ENCODE measurements at places on chromosomes 11 and 22.

- DNase-seq: no peak
Observed at GRCh38 chr11:59062602-59063529, 23.2 kb upstream of the GLYATL1B start.

DNA sequence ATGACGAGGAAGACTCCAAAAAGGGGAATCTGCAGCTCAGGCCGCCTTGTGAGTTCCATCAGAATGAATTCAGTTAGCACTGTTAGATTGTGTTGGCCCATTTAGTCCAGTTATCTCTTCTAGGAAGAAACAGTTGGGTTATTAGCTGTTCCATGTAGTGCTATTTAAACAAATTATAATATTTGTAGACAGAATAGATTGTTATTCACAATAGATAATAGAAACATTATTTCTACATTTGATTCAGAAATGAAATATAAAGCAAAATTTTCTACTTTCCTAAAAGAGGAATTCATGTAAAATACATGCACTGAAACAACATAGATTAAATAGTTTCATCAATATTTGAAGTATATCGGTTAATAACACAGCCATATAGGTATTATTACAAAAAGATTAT, at the start of gene OR8K5:
Gene OR8K5 (minus strand): TSS at position 101 of the 400 bp plus-strand sequence. CDS start 0 bp downstream, at position 101.
- DNase-seq: no peak

DNA sequence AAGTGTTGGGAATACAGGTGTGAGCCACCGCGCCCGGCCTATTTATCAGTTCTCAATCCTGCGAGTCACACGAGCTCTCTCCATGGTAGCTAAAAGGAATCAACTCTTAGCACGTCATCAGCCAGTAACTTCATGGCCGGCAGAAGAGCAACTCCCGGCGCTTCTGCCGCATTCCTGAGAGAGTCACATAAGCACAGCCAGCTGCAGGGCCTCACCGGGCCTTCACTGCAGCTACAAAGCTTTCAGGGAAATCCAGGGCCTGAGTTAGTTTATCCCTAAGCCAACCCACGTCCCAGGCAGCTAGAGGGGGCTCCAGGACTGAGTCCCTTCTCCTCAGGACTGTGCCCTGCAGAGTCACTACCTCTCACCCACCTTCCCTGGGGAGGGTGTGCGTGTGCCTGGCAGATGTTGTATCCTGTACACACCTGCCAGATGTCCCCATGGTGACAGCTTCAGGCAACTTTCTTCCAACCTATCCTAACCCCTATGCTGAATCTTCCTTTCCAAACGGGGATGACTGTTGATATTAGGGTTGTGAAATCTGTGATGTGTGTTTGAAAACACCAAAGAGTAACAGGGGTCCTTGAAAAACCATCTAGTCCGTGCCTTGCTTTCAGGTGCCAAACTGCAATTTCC, 45.9 kb upstream of the ARFGAP3 start:
- DNase-seq: no peak

GRCh38 chr22:37197451-37198257, 9.6 kb upstream of the C1QTNF6 start:
- DNase-seq: no peak

- no peak for DNase-seq
Observed at GRCh38 chr11:35558513-35558912, 33.1 kb upstream of the PAMR1 start.

- no peak for DNase-seq
Observed at GRCh38 chr11:33500332-33500731, 200.3 kb downstream of the C11orf91 start.

DNA sequence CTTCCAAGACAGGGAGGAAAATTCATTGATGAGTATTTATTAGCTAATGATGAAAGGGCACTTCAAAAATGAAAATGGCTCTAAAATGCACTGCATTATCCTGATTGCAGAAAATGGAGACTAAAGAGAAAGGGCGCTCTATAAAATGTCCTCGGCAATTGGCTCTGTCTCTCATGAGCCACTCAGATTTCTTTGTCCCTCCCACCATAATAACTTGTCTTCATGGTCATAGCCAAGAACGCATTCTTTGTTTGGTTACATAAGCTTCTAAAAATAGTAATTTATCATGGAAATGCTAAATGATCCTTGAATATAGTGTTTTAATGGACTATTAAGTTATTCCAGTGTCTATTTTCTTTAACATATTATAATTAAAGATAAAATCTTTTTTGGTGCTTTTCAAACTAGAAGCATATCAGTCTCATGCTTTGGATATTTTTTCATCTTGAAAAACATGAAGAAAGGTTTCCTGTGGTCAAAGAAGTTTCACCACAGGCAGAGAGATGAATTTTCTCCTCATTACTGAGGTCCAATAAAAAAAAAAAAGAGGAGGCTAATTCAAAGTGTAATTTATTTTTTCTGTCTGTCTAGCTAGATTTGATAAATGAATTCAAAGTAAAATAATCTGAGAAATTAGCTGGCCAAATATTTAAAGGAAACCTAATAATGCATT, 238.1 kb upstream of the BLID start:
- no peak for DNase-seq

- DNase-seq: no peak
Observed at GRCh38 chr11:120686516-120686915, 175.0 kb downstream of the GRIK4 start.

DNA sequence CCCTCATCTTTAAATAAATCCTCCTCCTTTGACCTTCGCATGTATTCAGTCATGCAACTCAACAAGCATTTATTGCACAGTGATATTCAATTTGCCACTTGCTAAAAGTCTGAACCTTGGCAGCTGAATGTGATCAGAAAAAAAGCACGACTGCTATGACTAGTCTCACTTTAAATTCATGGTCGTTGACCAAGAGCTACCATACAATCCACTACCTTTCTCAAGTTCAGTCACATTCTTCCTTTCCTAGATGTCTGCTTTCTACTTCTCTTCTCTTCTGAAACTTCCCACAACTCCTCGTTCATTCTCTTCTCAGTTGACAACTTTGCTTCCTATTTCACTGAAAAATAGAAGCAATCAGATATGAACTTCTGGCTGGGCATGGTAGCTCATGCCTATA, 2.0 kb upstream of the SAA1 start:
- no peak for DNase-seq

DNA sequence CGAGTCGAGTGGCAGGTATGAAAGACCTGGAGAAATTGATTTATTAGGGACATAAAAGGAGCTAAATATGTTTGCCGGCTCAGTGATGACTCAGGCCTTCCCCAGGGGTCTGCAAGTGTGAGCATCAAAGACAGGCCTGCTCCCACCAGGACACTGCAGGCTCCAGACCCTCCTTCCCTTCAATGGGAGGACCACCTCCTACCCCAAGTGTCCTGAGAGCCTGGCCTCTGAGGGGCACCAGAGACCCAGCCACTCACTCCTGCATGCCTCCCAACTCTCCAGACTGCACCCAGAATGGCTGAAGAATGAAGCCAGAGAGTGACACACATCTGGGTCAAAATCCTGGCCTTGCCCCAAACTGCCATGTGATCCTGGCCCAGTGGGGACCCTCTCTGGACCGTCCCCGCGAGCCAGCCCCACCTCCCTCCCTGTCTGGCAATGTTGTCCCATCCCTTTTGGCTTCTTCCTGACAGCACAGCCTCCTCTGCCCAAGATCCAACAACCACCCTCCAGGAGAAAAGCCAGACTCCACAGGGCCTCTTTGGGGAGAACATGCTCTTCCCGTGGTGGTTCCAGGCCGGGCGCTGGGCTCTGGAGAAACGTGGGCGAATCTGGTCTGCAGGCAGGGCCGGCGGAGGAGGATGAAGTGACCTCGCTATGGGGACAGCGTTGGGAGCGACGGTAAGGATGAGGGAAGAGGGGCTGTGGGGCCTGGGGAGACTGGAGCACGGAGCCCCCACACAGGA, 36.2 kb downstream of the CYTH4 start:
- DNase-seq: no peak

DNA sequence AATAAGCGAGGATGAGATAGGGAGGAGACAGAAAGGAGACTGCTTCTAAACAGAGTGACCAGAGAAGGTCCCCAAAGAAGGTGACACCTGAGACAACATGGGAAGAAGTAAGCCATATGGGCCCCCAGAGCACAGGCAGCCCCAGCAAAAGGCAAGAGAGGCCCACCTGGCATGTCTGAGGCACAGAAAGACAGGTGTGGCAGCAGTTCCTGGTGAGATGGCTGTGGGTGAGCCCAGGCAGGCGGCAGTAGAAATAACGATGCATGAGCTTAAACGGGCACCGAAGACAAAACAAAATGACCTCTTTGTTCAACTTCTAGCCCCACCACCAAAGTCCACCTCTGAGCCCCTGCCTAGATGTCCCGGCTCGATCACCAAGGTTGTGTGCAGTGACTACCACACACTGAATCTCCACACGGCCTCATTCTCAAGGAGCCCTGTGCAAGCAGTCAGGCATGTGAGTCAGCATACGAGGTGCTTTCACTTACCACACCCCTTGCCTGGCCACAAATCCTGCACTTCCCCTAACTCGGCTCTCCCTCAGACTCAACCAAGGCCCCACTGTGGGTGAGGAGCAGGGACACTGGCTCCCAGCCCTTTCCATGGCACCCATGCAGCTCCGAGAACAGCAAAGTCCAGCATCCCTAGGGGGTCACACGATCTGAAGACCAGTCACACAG, 77.6 kb downstream of the PACSIN2 start:
- peak; percentile 22 for DNase-seq

DNA sequence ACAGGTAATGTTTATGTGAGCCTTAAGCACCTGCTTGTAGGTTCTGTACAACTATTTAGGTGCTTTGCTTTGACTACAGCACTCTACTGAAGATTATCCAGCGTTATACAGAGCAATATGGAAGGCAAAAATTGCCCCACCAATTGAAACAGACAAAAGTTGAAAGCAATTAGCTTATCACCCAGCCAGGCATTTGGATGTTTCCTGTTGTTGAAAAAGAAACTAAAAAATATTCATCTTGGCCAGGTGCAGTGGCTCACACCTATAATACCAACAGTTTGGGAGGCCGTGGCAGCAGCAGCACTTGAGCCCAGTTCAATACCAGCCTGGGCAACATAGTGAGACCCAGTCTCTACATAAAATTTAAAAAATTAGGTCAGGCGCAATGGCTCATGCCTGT, 18.5 kb downstream of the ATL3 start:
- DNase-seq: no peak

DNA sequence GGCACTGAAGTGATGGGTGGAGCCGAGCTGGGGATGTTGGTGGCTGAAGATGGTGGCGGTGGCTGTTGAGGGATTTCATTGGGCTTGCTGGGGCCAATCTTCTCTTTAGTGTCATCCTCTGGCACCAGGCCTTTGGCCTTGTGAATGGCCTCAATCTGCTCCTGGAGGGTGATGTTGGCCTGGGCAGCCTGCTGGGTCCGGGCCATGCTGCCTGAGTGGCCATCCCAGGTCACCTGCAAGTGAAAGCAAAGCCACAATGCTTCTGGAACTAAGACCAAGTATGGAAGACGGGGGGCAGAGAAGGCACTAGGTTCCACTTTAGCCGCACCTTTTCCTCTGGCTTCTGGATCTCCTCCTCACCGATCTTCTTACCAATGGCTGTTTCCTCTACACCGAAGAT, 12.1 kb upstream of the TBC1D10A start:
- no peak for DNase-seq

- no peak for DNase-seq
Observed at GRCh38 chr11:36278531-36279282, 10.5 kb downstream of the COMMD9 start.

DNA sequence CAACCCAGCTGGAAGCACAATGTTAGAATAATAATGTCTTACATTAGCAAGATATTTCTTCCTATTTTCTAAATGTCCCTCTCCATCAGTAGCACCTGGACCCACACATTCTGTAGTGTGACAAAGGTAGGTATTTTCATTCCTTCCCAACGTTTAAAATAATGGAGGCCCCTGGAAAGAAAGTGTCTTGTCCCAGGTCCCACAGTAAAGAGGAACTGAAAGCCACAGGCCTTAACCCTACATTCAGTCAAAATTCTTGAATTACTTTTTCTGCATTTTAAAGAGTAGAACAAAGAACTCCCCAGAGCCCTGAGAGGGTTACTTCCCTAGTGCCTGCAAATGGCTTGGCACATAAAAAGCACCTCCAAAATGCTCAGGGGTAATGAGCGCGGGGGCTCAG, 26.3 kb downstream of the OPCML start:
- DNase-seq: no peak

DNA sequence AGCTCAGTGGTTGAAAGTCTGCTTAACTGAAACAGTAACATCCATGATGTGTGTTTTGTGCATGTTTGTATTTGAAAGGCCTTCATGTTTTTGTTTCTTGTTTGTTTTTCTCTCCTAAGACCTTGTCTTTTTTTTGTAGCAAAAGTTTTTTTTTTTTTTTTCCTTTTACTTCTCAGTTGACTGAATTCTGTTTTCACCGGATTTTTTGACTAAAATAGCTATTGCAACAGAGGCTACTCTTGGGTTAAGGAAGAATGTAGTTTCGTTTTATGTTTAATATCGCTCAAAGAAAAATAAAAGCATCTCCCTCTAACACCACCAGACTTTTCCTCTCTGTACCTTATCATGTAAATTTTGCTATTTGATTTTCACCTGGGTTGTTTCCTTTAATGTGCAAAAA, 15.1 kb downstream of the APOL6 start:
- no peak for DNase-seq

DNA sequence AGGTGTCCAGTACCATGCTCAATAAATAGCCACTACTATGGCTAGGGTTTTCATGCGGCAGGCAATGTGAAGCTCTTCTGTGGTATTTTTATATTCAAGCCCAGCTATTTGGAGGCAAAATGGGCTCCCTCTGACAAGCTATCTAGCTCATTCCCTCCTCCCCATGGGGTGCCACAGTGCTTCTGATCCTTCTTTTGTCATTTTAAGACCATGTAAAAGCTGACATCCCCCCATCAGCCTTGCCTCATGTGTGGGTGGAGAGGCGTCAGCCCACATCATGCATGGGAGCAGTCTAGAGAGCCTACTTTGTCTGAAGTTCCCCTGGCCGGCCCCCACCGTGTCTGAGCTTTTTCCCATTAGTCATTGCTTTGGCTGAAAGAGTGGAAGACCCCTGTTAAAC, 59.8 kb downstream of the NAV2 start:
- DNase-seq: no peak

- DNase-seq: no peak
Observed at GRCh38 chr11:28736256-28736655, 628.1 kb downstream of the METTL15 start.

DNA sequence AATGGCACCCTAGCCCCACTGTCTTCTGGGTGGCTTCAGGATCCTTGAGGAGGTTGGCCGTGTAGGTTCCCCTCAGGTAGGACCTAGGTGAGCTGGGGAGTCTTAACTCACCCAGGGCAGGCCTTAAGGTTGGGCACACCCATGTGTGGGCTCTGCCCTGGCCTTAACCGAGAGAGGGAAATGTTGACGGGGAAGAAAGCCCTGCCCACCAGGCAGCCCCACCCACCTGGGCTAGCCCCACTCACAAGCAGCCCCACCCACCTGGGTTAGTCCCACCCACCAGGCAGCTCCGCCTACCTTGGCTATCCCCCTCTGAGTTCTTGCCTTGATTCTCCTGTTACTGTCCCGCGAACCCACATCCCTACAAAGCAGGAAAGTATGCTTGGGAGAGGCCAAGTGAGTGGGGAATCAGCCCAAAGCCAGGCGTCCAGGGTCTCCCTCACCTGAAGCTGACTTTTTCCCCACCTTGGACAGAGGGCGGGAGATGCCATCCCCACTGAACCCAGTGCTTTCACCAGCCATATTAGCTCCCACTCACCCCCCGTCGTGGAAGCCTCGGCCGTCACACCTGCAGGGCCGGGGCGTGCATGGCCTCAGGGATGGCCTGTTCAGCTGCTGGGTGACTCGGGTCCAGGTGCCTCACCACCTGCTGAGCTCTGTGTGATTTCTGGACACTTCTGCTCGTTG, at the start of gene MYEOV:
Gene MYEOV (plus strand): TSS at position 337 of the 687 bp plus-strand sequence. CDS start 1,200 bp downstream, outside the sequence.
- peak; percentile 55 for DNase-seq

Data from stimulated activated CD4-positive, alpha-beta T cell treated with anti-CD3 and anti-CD28 coated beads, Interleukin-4, amount 100 ng/mL, for 1 hour (primary cell).